Adipocyte (in vitro differentiated cells): ENCODE measurements at places on chromosomes 1 and 21.

DNA sequence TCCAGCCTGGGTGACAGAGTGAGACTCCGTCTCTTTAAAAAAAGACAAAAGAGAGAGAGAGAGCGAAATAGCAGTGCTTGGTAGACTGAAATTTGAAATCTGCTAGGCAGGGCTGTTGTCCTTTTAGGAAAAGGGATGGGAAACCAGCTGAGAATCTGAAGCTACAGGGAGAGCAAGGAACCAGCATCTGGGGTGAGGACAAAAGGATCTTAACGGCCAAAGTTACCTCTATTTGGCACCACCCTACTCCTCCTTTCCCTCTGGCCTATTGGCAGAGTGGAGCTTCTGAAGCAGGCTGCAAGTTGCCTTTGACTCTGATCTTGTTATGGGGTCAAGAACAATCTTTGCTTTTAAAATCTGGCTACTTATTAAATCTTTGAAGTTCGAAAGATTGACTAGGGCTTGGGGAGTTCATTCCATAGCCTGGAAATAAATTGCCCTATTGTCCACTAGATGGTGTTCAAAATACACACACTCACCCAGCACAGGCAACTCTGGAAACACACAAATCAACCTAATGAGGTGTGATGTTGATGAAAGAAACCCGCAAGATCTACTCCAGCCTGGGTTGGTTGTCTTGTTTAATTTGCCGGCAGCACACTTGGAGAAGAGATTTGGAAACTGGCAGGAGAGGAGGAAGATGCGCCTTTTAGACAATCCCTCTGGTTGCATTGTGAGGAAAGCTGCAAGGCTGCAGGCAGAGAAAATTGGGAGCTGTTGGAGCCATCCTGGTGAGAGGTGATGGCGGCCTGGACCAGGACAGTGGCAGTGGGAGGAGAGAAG is 16.5 kb upstream of the PARP1 start:
- DNase-seq, result peak; percentile 39

GRCh38 chr1:247487057-247487456 is 29.2 kb upstream of the OR2B11 start:
- peak; percentile 59 for DNase-seq

GRCh38 chr21:9837946-9838737 is 683.2 kb upstream of the TPTE start:
- DNase-seq, result no peak

DNA sequence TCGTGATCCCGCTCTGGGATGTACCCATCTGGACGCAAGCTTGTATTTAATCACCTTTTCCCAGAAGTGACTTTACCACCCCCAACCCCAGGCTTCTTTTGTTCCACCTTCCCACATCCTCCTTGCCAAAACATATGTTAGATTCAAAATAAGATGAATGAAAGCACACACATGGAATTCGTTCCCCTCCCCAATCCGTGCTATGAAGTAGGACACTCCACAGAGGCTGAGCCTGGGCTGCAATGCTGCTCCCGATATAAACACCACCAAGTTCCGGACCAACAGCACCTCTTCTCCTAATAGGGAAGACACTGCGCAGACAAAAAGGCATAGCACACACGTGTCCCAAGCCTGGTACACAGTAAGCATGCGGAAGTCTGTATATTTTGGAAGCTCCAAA is 86.1 kb downstream of the CLSTN1 start:
- no peak for DNase-seq

- no peak for DNase-seq
These were observed 1.6 kb downstream of the SLC30A1 start for GRCh38 chr1:211577277-211577818.

DNA sequence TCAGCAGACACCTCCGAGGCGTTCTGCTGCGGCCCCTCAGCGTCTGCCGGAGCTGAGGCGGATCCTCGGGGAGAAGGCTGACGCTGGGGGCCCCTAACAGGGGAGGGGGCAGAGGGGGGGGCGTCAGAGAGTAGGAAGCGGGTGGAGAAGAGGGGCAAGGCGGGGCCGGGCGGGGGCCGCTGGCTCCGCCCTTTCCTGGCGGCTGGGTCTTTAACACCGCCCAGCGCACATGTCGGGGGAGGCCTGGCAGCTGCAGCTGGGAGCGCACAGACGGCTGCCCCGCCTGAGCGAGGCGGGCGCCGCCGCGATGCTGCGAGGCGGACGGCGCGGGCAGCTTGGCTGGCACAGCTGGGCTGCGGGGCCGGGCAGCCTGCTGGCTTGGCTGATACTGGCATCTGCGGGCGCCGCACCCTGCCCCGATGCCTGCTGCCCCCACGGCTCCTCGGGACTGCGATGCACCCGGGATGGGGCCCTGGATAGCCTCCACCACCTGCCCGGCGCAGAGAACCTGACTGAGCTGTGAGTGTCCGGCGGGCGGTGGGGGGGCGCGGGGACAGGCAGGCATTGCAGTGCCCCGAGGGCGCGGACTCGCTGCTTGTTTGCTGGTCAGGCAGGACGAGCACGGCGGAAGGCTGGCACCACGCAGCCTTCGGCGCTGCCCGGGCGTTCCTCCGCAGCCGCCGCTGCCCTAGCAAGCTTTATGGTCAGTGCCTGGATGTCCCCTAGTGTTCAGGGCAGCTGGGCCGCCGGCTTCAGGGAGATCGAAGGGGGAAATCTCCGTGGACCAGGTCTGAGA is at the start of gene NTRK1:
Gene NTRK1, plus strand, starts transcription at position 238 of the 796 bp plus-strand sequence. Its CDS starts 70 bp downstream, at position 308.
- peak; percentile 71 for DNase-seq

DNA sequence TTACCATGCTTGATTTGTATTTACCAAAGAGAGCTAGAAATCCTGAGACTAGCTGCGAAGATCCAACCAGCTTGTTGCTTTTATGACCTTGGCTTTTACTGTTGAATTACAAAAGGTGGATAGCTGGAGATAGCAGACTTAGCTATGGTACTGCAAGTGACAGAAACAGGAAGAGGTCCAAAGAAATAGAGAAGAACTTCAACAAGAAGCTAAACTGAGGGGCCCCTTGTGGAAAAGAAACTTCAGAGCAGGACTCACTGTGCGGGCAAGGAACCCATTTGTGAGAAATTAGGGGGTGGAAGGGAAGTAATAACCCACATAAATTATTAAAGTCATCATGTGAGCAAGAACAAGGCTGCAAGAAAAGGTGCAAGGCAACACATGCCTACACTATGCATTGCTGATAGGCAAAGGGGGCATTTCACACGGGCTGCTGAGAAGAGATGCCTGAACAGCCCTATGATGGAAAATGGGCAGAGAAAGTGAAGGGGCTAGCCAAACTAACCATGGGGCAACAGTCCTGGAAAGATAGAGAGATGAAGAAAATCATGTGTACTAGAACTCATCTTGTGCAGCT is 116.6 kb upstream of the PRDX6 start:
- DNase-seq, result no peak

DNA sequence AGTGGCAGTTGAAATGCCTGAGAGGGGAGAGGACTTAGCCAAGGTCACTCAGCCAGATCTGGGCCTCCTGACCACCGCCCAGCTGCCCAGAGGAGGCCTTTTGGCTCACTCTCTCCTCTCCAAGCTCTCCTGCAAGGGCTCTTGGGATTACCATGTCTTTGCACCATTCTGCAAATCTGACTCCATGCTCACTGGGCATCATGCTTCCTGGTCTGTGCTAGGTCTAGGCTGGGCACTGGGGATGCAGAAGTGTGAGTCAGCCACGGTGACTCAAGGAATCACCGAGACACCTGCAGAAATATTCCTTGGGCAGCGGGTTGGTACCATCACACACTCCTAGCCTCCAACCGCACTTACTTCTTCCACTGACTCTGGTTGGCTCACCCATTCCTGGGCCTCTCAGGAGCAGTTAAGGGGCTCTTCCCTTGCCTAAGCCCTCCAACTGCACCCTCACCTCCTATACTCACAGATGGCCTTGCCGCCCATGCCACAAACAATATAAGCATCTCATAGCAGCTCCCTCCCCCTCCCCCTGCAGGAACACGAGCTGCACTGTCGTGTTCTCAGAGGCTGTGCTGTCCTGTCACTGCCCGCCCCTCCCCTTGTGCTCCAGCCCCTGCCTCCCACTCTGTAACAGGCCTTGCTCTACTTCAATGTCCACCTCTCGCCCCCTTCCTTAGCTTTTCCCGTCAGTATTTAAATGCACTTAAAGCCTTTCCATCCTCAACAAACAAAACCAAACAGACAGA is 34.8 kb downstream of the CDCP2 start:
- no peak for DNase-seq

DNA sequence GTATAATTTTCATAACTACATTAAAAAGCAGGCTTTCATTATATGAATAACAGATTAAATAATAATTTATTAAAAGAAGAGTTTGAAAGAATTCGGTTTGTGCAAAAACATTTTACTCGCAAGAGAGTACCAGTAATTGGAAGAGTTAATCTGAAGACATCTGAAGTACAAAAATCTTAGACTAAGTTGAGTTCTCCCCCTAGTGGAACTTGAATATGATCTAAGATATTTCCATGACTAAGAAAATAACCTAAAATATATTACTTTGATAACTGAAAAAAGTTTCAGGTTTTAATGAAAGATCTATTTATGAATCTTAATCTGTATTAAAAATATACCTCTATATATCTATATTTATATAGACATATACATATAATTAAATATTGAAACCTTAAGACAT is 112.5 kb upstream of the GFI1 start:
- peak; percentile 67 for DNase-seq

DNA sequence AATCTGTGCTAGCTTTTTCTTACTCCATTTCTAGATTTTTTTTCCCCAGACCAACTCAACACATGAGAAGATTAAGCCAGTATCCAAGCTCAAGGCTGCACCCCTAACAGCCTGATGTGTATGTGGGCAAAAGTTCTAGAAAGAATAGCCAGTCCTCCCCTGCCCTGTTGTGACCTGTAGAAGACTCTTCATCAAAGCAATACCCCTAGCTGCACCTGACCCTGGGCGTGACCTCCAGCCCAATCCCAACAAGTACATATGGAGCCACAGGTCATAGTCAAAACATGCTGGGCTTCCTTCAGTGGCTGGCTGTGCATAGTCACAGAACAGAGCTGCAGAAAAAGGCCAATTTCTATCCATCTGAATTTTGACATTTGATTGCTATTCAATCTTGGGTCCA is 72.5 kb downstream of the ATP1A1 start:
- DNase-seq, result no peak

DNA sequence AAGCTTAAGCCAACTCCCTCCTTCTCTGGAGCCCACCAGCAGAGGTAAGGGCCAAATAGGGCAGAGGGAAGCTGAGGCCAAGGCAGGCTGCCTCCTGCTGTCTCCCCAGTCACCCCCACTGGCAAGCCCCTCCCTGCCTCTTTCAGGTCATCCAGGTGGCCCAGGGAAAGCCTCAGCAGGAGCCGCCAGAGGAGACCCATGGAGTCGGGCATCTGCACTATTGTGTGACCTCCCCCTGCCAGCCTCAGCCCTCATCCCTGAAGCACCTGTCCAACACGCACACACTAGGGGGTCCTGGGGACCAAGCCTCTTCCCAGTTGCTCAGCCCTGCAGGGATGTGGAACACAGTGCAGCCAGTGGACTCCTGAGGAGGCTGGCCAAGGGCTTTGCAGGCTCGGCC is 5.3 kb upstream of the NAXE start:
- no peak for DNase-seq

- DNase-seq, result no peak
These were observed 192.8 kb downstream of the RWDD3 start for GRCh38 chr1:95426772-95427171.

- DNase-seq, result peak; percentile 3
These were observed 21.9 kb upstream of the MORC3 start for GRCh38 chr21:36297938-36298572.
